Neuronal stem cell (in vitro differentiated cells): ENCODE measurements at places on chromosomes 7 and 10.
A peak's percentile ranks its signal among the peaks of the same experiment; 100 is the strongest.

- no peak for DNase-seq
These were observed at the start of gene GDF10 for GRCh38 chr10:47299611-47300428. Gene GDF10, plus strand, starts transcription at chr10:47300197. Its CDS starts 455 bp downstream, at chr10:47300652.

GRCh38 chr7:17601921-17602320 lies 303.5 kb downstream of the AHR start:
- DNase-seq, result no peak

GRCh38 chr10:69439813-69440506 lies 11.3 kb upstream of the TSPAN15 start:
- no peak for DNase-seq

- DNase-seq, result peak; percentile 18
These were observed 95.0 kb downstream of the COL13A1 start for GRCh38 chr10:69896606-69897231.

DNA sequence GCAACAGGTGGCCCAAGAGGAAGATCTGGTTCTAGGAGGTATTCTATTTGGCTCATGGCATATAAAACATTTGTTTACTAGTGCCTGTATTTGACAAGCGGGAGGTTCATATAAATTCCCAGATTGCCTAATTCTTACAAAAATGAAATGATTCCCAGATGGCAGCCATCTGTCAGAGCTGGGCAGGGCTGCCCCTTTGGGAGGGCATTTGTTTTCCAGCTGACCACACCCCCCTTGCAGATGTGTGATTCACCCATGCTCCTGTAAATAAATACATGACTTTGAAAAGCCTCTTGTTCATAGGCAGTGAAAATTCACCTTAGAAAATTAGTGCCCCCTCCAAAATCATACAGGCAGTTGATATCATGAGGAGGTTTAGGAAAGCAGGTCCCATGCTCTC lies 8.6 kb downstream of the VWC2 start:
- no peak for DNase-seq

DNA sequence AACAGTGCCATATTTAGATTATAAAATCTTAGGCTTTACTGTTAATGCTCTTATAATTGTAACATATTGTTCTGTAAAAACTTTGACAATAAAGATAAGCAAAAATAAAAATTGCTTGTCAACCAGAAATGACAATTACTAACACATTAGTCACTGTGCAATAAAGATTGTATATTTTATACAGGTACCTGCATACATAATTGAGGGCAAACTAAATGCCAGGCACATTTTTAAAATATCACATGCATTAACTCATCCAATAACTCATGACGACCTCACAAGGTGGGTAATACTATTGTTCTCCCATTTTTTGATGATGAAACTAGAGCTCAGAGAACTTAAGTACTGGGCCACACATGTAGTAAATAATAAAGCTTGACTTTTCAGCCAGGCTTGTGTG lies 1020.2 kb upstream of the C7orf33 start:
- no peak for DNase-seq

GRCh38 chr10:100841528-100841927 lies 71.2 kb upstream of the SLF2 start:
- no peak for DNase-seq

- no peak for DNase-seq
These were observed 2.3 kb downstream of the DENND2A start for GRCh38 chr7:140638173-140638791.

GRCh38 chr10:62394556-62395018 lies 20.4 kb downstream of the ZNF365 start:
- DNase-seq, result no peak

DNA sequence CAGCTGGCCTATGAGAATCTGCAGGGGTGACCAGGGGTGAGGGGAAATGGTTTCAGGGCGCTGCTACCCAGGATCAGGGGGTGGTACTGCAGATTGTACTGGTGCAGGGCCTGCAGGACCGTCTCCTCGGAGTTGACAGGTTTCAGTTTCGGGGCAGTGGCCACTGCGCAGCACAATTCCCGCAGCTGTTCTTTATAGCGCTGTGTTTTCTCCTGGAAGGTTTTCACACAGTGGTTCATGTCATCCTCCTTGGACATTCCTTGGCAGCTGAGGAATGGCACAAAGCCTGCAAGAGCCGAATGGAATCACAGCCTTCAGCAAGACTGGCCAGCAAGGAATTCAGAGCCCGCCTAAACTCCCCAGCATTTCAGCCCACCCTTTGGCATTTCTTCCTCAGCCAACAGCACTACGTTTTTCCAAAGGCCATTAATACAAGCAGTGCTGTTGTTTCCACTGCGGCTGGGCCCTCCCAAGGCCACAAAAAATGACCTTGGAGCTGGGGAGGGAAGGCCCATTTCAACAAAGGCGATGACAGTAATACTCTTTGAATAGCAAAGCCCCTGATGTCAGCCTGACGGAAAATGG lies 44.9 kb downstream of the PNLIPRP2 start:
- DNase-seq, result no peak

GRCh38 chr7:25103773-25104172 lies 21.3 kb downstream of the CYCS start:
- no peak for DNase-seq

GRCh38 chr7:35519971-35520809 lies 174.7 kb downstream of the HERPUD2 start:
- DNase-seq, result peak; percentile 75

DNA sequence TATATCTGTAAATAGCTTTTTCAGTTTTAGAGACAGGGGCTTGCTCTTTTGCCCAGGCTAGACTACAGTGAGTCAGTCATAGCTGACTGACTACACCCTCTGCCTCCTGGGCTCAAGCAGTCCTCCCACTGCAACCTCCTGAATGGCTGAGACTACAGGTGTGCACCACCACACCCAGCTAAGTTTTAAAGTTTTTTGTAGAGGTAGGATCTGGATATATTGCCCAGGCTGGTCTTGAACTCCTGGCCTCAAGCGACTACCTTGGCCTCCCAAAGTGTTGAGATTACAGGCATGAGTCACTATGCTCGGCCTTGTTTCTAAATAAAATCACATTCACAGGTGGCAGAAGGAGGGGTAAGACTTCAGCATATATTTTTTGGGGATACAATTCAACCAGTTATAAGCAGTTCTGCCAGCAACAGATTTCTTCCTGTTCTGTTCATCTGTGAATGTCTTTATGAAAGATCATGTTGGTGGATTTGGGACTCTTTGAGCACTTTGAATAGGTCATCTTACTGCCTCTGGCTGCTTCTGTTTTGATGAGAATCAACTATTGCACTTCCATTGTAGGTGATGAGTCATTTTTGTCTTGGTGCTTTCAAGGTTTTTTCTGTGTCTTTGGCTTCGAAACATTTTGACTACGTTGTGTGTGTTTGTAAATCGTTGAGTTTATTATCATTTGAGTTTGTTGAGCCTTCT lies 15.7 kb downstream of the RBM33 start:
- no peak for DNase-seq

DNA sequence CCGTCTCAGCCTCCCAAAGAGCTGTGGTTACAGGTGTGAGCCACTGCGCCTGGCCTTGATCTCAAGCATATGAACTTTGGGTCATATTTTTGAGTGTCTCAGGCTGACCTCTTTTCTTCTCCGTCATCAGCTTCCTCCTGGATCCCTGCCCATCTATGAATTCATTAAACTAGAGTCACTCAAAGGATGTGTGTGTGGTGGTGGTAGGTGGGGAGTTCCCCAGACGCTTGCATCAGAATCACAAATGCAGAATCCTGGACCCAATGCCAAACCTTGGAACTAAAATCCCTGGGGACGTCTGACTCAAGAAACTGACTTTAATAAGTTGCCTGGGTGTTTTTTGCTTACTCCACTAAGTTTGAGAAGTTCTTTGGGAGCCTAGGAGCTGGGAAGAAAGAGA lies 6.7 kb upstream of the CREB5 start:
- no peak for DNase-seq

- no peak for DNase-seq
These were observed 117.2 kb upstream of the GLCCI1 start for GRCh38 chr7:7851381-7851780.
